ENCODE measurements at places on chromosomes 1 and 21.
A peak's percentile ranks its signal among the peaks of the same experiment; 100 is the strongest.

DNA sequence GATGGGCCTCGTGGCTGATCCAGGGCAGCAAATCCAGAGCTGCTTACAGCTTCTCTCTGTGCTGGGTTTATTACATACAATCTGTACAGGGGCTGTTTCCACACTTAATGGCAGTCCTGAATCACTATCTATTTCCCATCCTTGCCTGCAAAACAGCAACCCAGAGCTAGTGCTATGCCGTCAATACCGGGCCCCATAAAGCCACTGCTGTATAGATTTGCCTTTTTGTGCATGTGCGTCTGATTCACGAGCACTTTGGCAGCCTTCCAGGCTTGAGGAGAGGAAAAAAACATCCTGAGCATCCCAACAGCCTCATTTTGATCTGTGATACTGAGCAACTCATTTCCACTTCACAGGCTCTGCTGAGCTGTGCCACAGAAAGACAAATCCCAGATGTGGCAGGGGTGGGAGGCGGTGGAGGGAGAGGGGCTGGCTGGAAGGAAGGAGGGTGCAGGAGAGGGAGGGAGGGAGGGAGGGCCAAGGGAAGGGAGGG lies 65.2 kb upstream of the TARBP1 start:
- DNase-seq: peak; percentile 84

DNA sequence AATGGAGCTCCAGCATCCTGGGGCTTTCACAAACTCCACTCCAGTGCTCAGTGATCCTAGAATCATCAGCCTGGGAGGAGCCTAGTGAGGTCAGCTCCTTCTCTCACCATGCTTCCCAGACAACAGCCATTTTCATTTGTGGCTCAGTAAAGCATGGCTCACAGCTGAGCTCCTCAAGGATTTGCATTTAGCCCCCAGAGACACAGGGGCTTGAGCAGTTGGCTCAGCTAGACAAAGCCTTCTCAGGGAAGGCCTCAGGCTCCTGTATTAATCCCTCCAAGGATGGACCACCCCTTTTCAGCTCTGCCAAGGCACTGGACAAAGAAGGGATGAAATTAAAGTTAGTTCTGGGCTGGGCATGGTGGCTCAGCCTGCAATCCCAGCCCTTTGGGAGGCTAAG lies 39.5 kb downstream of the ERI3 start:
- DNase-seq: no peak

DNA sequence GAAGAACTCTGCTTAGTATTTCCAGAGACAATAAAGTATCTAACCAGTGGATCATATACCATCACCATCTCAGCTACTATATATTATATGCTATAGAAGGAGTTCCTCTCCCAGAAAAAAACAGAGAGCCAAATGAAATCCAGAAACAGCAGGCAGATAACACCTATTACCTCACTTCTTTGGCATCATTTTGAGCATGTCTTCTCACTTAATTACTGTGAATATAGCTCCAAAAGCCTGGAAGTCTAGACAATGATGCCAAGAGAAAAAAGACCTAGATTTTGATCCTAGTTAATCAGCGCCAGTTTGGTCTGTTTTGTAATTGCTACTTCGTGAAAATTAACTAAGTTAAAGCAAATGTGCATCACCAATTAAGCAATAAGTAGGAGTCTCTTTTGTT lies 131.3 kb downstream of the EIF4G3 start:
- DNase-seq: no peak

- no peak for DNase-seq
Measured at GRCh38 chr21:17799414-17800164, 19.6 kb downstream of the C21orf91 start.

GRCh38 chr1:206521127-206521526 lies 13.8 kb downstream of the RASSF5 start:
- no peak for DNase-seq

DNA sequence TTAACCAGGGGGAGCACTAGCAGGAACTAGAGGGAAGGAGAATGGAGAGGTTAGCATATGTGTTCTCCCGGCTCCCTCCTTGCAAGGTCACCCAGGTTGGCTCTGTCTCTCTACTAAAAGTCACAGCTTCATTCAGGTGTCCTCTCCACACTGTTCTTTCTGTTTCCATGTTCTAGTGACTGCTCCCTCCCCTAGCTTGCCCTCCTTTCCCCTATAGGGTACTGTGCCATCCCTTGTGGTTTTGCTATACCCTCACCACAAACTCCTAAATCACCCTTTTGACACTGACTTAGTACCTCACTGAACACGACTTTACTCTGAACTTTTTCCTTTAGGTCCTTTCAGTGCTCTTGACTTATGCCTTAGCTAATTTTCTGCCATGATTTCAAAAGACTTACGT lies 389.3 kb downstream of the ST6GALNAC3 start:
- DNase-seq: no peak

- no peak for DNase-seq
Measured at GRCh38 chr1:207822602-207823451, 71.0 kb downstream of the CD46 start.

- DNase-seq: peak; percentile 39
Measured at GRCh38 chr1:234862360-234862943, 252.5 kb upstream of the IRF2BP2 start.

GRCh38 chr1:21270086-21270689 lies 20.1 kb downstream of the ECE1 start:
- DNase-seq: no peak

DNA sequence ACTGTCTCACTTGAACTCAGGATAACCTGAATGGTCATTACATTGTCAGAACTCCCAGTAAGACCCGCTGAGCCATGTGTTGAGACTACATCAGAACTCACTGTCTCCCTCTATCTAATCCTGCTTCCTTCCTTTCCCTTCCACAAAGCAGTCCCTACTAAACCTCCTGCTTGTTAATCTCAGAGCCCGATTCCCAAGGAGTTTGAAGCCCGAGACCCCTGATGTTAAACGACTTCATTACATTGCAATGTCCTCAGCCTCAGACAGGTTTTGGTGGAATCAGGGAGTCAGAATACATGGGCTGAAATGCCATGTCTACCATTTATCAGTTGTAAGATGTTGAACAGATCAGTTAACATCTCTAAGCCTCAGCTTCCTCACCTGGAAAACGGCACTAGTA lies 682.4 kb downstream of the ADGRL2 start:
- no peak for DNase-seq

DNA sequence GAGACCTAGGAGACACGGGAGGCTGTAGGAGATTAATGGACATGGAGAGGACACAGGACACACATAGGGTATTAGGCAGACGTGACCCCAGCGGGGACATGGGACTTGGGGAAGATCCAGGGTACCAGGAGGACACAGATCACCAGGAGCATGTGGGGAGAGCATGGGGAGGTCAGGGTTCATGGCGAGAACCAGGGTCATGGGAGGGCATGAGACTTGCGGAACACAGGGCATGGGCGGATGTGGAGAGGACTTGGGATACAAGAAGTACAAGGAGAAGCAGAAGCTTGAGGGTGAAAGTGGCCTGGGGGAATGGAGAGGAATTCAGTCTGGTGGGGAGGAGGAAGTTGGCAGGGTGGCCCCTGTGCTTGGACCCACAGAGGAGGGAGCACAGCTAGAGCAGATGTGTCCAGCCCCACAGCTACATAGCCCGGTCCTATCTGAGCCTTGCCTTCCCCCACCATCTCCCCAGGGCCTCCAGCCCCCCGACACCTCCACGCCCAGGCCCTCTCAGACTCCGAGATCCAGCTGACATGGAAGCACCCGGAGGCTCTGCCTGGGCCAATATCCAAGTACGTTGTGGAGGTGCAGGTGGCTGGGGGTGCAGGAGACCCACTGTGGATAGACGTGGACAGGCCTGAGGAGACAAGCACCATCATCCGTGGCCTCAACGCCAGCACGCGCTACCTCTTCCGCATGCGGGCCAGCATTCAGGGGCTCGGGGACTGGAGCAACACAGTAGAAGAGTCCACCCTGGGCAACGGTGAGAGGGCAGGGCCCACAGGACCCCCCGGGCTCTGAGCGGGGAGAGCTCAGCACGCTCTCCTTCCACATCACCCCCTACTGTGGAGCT lies 12.1 kb downstream of the TIE1 start:
- DNase-seq: no peak

- DNase-seq: no peak
Measured at GRCh38 chr1:196594700-196595099, 13.5 kb downstream of the KCNT2 start.

- no peak for DNase-seq
Measured at GRCh38 chr1:212490276-212490675, 57.6 kb downstream of the NENF start.

DNA sequence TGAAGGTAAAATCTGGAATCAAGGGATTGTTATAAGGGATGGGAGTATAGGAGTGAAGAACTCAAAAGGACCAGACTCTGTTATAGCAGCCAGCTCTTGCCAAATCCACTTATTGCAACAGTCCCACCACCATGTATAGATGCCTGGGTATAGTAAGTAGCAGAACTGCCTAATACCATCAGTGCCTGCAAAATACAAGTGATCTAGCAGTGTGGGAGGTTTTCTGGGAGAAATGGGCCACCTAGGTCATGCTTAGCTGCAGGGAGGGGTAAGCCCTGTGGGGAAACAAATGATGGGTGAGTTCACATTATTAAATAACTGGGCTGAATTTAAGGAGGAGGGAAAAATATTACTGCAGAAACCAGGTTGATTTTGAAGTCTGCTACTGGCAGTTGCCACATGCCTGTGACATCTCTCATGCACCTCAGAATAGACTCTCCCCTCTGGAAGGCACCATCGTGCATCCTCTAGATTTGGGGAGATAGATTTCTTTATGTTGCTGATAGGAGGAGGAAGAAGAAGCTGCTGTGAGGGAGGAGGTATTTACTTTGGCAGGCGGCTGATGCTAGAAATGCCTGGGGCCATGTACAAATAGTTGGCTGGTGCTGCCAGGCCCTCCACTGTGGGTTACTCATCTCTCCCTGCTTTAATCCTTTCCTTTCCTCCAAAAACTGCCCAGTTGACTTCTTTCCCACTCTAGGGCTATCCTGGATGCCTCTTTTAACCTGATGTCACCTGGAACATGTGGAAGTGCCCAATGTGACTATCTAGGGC lies 27.5 kb downstream of the HLX start:
- DNase-seq: no peak

DNA sequence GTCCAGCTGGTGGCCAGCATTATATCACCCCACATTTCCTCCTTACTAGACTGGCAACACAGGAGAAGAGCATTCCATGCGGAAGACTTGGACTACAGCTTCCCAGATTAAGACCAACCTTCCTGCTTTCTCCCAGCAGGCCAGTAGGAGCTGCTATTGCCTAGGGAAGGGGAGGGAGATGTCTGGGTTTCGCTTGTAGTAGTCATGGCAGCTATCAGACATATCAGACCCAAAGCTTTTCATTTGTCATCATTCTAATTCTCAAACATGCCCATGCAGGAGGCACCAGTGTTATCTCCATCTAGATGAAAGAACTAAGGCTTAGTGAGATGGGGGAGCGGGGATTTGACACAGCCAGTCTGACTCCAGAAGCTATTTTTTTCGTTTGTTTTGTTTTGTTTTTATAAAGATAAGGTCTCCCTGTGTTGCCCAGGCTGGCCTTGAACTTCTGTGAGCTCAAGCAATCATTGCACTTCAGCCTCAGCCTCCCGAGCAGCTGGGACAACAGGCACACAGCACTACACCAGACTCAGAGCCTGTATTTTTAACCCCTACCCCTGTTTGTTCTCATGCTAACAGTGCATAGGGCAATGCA lies 4.5 kb downstream of the PLA2G2A start:
- peak; percentile 59 for DNase-seq

GRCh38 chr1:246966502-246966901 lies 34.8 kb upstream of the AHCTF1 start:
- no peak for DNase-seq

GRCh38 chr21:46003575-46004007 lies 22.0 kb downstream of the COL6A1 start:
- peak; percentile 38 for DNase-seq

GRCh38 chr1:151056149-151056548 lies 3.3 kb downstream of the CDC42SE1 start:
- no peak for DNase-seq

- DNase-seq: no peak
Measured at GRCh38 chr1:230866171-230867070, 1.9 kb downstream of the C1orf198 start.

- no peak for DNase-seq
Measured at GRCh38 chr1:90708236-90708786, 8.8 kb downstream of the BARHL2 start.

GRCh38 chr1:2643414-2644077 lies 10.7 kb upstream of the MMEL1 start:
- DNase-seq: no peak

GRCh38 chr1:170634293-170634692 lies 29.6 kb upstream of the PRRX1 start:
- no peak for DNase-seq

- no peak for DNase-seq
Measured at GRCh38 chr1:234731569-234732085, 121.6 kb upstream of the IRF2BP2 start.

DNA sequence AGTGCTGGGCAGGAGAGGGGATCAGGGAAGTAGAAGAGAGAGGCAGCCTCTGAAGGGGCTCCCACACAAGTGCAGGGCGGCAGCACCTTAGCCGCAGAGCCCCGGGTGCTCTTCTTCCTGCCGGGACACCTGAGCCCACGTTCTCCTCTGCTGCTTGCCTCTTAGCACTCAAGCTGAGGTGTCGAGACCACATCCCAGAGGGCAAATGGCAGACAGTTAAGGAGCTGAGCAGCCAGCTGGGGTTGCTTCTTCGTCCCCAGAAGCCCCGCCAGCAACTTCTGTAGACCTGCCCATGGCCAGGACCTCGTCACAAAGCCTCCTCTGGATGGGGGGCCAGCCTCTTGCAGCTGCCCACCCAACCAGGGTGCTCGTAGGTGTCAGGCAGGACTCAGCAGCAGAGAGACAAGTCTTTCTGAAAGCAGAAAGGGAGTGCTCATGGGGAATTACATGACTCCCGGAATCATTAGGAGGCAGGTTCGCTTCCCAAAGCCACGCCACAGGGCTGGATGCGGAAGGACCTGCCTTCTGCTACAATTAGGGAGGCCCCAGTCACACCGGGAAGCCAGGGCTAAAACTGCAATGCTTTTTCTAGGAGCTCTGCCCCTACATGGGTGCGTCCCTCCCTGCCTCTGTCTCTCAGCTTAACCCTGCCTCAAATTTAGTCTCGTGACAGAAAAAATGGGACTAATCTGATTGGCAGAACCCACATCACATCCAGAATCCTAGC lies 141.4 kb upstream of the RAB4A start:
- DNase-seq: no peak

- no peak for DNase-seq
Measured at GRCh38 chr1:169610108-169610507, 19.8 kb downstream of the SELP start.

GRCh38 chr21:25326181-25326580 lies 281.1 kb downstream of the MRPL39 start:
- no peak for DNase-seq
